LoVo (cell line): ENCODE measurements at places on chromosomes 7 and 10.
A peak's percentile ranks its signal among the peaks of the same experiment; 100 is the strongest.

DNA sequence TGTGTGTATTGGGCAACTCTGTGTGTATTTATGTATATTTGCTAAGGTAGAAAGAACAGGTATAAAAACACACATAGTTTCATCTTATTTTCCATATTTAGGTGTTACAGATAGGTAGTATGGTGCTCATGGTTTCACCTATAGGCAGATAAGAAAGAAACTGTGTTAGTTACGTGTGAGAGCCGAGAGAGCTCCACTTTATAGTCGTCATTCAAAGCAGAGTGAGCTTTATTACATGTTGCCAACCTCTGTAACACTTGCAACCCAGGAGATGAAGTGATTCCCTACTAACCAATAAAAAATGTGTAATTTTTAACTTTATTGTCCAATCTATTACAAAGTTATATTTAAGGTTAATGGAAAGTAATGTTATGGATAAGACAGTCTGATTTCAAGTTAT, 121.3 kb downstream of the AGMO start:
- no peak for DNase-seq

- DNase-seq: no peak
Observed at GRCh38 chr7:55013851-55014250, 5.0 kb upstream of the EGFR start.

DNA sequence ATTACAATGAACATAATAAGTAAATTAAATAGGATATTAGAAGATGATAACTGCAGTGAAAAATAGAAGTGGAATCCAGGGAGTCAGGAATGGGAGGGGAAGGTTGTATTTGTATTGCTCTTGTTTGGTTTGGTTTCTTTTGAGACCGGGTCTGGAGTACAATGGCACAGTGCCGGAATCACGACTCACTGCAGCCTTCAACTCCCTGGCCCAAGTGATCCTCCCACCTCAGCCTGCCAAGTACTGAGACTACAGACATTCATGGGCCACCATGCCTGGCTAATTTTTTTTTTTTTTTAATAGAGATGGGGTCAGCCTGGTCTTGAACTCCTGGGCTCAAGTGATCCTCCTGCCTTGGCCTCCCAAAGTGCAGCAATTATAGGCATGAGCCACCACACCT, 59.9 kb upstream of the LRRC4 start:
- DNase-seq: no peak

DNA sequence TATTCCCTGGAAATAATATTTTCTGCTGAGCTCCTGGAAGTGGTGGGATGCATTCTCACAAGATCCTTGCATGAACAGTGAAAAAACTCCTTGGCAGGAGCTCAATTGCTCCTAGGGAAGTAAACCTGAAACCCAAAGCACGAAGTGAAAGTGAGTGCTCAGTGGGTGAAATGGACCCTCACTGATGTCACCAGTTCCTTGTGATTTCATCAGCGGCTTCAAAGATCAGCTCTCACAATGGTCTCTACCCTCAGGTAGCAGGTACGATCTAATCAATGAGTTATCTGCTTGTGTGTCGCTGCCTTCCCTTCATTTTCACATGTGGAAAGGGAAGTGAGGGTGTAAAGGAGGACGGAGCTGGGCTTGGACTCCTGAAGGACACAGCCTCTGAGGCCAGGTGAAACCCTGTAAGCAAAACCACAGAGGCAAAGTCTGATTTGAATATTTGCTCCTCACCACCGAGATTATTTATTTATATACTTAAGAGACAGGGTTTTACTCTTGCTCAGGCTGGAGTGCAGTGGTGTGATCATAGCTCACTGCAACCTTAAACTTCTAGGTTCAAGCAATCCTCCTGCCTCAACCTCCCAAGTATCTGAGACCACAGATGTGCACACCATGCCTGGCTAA, 255.4 kb upstream of the LYZL1 start:
- peak; percentile 8 for DNase-seq

GRCh38 chr10:79079490-79080355, 11.0 kb downstream of the ZMIZ1 start:
- no peak for DNase-seq

DNA sequence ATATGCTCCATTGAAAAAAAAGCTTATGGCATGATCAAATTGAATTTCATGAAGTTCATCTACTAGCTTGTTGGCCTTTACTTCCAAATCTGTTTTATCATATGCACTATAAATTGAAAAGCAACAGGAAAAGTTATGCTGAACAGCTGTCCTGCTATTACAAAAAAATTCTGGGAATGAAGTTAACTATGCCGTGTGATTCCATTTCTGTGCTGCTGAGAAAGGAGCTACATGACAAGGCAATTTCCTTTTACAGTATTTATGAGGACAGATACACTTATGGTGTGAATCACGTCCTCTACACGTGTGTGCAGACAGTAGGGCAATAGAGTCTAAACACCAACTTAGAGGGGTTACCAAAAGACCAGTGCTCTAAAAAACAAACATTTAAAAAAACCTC, 426.5 kb upstream of the AKR1E2 start:
- no peak for DNase-seq

- DNase-seq: peak; percentile 38
Observed at GRCh38 chr7:101094791-101095375, 9.6 kb downstream of the TRIM56 start.

- no peak for DNase-seq
Observed at GRCh38 chr10:22724773-22725172, 10.4 kb upstream of the PIP4K2A start.

- peak; percentile 36 for DNase-seq
Observed at GRCh38 chr10:59387951-59388670, 25.8 kb upstream of the FAM13C start.

DNA sequence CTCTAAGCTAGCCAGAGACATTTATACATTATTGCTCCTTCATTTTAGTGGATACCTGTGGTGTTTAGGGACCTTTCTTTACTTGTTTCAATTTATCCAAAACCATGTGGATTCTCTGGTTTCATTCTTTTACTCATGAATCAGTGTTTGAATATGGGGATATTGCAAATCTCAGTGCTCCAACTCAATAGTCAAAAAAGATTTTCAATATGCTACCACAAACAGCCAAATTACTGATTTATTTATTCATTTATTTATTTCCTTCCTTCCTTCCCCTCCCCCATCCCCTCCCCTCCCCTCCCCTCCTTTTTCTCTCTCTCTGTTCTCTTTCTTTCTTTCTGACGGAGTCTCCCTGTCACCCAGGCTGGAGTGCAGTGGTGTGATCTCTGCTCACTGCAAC, 253.1 kb upstream of the IMMP2L start:
- DNase-seq: no peak

DNA sequence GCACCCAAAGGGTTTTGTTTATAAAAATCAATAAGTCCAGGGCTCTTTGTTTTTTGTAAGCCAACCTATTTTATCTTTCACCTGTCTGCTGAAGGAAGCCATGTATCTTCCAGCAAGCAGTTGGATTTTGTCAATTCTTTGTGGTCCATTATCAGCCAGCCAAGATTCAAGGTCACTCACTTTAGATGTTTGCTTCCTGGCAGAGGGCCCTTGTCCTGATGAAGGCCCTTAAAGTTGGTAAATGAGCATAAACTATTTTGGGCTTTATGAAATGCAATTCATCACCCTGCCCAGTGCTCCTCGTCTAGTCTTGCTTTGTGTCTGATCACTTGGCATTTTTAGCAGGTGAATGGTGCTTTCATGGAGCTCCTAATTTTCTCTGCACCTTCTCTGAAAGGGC, 1004.2 kb downstream of the GRID1 start:
- DNase-seq: no peak

GRCh38 chr10:102878629-102879028, 9.4 kb downstream of the AS3MT start:
- DNase-seq: no peak

DNA sequence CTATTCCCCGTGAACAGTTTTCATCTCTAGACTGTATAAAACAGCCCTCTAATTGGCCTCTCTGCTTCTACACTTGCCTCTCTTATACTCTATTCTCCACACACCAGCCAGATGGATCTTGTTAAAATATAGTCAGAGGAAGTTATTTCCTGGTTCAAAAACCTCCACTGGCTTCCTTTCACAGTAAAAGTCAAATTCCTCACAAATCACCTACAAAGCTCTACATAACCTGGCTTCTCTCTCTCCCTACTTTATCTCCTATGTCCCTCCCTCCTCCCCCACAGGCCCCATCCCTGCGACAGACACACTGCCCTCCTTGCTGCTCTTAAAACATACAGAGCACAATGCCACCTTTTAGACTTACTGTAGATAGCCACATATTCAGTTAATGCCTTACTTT, 60.1 kb downstream of the TPK1 start:
- DNase-seq: no peak

DNA sequence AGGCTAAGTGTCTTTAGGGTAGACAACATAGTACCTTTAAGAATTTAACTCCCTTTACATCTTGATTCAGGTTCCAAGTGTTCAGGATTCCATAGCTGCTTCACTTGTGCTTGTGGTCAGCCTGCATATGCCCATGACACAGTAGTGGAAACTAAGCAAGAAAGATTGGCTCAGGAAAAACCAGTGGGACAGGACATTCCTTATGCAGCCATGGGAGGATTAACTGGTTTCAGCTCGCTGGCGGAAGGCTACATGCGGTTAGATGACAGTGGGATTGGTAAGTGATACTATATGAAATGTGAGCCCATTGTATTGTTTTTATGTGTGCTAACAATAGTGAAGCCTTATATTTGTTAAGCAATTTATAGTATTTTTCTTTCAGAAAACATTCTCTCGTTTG, 11.3 kb downstream of the FAM221A start:
- DNase-seq: no peak

DNA sequence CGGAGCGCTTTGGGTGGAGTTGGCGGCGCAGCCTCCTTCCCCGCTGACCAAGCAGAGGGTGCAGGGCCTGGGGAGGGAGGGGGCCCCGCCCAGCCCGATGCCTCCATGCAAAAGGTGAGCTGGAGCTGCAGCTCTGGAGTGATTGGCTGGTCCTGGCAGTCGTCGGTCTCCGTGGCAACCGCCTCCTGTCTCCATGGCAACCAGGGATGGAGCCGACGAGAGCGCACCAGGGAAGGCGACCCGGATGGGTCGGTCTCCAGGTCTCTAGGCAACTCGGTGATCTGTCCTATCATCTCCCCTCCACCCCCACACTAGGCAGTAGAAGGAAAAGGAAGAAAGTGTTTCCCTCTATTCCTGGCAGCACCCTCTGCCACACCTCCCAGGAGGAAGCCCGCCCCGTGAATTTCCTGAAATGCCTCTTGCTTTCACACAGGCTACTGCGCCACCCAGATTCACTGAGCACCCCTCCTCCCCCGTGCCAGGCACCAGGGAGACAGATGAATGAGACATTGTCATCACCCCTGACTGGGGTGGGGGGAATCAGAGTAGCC, 647 bp upstream of the NACAD start:
- peak; percentile 32 for DNase-seq
